ENCODE measurements at places on chromosomes 11 and 22.

- no peak for DNase-seq
Measured at GRCh38 chr11:116177521-116178210, 595.1 kb downstream of the BUD13 start.

DNA sequence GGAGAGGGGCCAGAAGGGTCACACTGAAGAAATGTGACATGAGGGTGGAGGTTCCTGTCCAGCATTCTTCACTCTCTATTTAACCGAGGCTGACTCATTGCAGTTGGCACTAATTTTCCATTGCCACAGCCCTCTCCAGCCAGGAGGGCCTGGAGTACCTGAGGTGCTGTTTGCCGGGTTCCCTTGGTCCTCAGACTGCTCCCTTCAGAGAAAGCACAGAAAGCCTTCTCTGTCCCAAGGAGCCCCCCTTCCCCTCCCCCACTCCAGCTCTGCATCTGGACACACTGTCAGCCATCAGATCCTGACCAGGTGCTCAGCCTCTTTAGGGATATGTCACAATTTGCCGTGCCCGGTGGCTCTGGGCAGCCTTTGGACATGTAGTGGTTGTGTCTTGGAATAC is 3.2 kb upstream of the C11orf91 start:
- DNase-seq, result no peak

DNA sequence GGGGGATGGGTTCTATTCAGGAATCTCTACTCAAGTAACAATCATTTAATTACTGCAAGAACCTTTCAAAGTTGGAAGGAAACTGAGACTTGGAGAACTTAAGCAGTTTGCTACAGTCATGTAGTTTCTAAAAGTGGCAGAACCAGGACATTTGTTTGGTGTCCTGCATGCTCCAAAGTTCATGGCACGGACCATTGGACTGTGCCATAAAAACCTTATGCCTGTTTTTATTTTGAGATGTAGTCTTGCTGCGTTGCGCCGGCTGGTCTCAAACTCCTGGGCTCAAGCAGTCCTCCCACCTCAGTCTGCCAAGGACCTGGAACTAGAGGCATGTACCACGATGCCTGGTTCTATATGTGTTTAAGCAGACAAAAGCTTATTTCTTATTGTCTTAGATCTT is 18.6 kb upstream of the AIFM3 start:
- no peak for DNase-seq

DNA sequence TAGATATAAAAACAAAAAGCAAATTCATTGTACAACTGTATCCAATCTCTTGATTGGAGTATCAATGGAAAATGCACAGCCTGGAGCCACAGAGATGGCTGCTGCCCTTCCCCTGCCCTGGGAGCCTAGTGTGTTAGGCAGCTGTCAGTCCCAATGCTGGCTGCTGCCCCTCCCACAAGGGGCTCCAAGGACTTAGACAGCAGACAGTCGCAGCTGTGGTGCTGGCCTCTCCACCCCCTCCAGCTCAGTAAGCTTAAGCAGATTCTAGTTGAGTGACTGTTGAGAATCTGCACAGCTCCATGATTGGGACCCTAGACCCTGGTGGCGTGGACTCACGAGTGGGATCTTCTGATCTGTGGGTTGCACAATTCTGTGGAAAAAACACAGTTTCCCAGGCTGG is 1511.2 kb downstream of the FAM181B start:
- no peak for DNase-seq

DNA sequence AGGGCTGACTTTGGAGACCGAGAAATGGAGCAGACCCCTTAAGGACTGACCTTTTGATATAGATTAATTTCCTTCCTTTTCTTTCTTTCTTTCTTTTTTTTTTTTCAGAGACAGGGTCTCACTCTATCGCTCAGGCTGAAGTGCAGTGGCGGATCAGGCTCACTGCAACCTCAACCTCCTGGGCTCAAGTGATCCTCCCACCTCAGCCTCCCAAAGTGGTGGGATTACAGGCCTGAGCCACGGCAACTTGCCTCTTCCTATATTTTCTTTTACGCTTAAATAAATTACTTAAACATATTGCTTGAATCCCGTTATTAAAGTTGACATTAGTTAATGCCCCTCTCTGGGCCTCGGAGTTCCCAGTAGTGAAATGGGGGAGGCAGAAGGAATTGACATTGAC is 350 bp upstream of the KCTD14 start:
- no peak for DNase-seq

GRCh38 chr11:70383664-70384565 is 14.4 kb upstream of the CTTN start:
- no peak for DNase-seq

DNA sequence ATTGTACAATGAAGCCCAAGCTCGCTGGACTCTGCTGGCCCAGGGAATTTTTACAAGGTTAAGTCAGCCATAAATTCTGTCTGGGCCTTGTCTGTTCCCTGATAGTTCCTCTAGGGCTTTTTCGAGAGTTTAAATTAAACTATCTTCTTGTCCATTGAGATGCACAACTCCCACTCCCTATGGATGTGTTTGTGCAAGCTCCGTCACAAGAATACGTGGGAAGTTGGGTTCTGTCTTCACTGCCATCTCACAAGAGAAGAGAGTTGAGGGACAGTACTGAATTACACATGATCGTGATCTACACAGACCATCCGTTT is 153.6 kb upstream of the TTC12 start:
- no peak for DNase-seq

GRCh38 chr11:118889797-118890196 is 6.1 kb downstream of the CXCR5 start:
- no peak for DNase-seq

DNA sequence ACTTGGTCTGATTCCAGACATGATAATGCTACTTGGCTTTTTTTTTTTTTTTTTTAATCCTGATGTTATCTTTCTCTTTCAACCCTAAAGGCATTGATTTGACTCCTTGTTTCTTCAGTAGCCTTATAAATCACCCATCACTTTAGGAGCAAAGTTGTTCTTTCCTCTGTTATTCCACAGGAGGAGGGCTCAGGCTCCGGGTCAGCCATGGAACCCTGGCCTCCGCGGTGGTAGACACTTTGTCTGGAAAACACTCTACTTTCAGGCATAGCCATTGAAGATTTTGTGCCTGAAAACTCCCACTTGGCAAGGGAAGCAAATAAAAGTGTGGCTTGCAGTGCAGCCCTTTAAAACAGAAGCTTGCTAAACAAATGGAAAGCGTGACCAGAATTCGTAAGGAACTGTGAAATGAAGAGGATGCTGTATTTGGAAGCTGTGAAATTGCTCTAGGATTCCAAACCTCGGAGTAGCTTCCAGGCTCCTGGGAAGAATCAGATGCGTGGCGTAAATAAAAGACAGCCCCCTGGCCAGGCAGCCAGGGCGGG is 44.9 kb downstream of the ARHGAP8 start:
- no peak for DNase-seq

DNA sequence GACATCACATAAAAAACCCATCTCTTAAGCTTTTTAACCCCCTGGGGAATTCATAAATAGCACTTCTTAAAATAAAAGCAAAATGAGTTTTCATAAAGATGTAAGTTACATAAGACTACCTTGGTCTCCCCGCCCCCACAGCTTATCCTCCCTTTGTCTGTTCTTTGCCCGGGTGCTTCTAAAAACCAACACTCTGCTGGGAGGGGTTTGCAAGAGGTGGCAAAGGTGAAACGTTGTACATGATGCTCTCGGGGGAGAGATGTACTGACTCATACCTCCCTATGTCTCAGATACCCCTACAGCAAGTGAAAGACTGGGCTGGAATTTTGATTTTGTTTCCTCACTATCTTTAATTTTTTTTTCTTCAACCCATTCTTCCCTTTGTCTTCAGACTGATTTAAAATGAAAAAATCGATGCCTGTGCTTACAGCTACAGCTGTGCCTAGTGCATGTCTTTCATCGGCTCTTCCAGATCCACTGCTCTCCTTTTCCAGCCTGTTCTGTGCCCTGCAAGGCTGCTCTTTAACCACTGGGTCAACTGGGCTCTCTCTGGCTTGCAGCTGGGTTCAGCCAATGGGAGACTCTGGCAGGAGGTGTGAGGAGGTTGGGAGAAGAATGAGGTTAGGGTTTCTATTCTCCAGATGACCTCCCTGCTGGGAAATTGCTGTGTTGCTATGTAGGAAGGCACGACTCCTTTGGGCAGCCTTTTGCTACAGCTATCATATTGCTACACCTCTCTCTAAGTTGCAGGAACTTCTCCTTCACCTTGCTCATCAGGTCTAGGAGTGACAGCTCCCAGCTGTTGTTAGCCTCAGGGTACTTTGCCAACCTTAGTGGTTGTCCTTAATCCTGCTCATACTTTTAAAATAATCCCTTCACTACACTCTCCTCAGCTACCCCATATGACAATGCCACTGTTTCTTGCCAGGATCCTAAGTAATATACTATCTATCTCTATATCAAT is 266.5 kb downstream of the TENM4 start:
- DNase-seq, result no peak

GRCh38 chr22:50303848-50304527 is 3.5 kb downstream of the PLXNB2 start:
- no peak for DNase-seq

GRCh38 chr11:63837027-63837688 is 1.8 kb upstream of the MARK2 start:
- peak; percentile 40 for DNase-seq

GRCh38 chr11:57709802-57710367 is 2.1 kb downstream of the MED19 start:
- no peak for DNase-seq

DNA sequence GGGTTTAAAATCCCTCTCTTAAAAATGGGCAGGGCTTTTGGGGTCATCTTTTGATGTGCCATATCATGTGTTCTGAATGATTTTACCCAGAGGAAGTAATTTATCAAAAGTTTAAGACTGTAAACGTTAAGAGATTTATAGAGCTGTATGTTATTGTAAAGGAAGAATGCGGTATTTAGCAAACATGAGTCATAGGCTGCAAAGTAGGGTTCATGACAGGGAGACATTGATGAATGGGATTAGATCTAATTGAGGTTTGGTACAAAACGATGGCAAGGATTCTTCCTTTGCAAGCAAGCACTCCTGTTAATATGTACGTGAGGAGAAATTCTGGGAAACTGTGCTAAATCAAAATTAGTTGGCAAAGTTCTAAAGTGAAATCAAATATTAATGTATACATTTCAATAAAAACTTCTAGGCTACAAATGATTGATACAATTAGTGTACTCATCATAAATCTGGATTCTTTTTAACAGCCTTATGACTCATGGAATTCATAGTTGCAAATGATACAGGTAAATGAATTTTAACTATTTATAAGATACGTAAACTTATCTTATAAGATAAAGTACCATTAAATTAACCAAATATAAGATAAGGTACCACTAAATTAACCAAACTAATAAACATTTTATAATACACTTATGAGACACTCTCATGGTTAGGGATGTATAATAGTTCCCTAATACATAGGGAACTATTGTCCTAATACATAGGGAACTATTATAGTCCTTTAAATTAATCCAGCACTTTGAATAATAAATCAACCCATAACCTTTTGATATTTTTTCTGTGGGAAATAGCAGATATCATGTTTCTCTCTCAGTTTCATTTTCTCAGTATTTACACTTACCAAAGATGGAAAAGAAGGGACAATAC is 58.4 kb downstream of the KIF18A start:
- no peak for DNase-seq

DNA sequence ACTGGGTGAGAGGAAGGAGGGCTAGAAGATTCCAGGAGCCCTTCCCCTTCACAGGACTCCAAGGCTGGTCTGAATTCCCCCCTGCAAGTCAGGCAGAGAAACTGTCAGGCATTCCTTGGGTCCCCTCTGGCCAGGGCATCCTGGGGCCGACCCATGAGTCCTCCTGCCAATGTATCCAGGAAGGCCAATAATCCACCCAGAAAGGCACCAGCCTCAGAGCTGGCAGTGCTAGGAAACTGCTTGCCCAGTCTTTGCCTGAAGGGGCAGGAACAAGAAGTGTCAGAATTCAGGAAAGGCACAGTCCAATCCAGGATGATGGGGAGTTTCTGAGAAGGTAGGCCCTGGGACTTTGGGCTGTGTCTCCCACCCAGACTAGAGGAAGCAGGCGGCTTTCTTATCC is 41.0 kb downstream of the BUD13 start:
- DNase-seq, result no peak

DNA sequence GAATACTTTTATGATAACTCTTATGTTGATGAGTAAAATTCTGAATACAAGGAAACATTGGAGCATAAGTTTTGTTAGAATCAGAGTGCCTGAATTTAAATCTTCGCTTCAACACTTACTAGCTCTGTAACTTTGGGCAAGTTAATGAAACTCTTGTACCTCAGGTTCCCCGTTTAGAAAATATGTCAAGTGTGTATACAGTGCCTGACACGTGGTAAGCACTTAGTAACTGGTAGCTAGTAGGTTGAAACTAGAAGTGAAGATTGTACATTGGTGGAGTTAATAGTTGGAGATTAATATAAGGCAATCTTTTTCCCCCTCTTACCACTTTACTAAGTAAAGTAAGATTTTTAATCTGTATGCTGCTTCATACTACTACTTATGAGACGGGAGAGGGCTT is 24.8 kb upstream of the NAT10 start:
- no peak for DNase-seq

GRCh38 chr22:39435616-39436015 is 21.2 kb upstream of the MGAT3 start:
- no peak for DNase-seq

DNA sequence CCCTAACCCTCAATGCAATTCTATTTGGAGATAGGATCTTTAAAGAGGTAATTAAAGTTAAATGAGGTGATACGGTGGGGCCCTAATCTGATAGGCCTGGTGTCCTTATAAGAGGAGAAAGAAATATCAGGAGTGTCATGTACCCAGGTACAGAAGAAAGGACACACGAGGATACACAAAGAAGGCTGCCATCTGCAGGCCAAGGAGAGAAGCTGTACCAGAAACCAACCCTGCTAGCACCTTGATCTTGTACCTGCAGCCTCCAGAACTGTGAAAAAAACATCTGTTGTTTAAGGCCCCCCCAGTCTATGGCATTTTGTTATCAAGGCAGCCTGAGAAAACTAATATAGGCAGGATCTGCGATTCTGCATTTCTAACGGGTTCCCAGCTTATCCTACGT is 44.2 kb downstream of the FBXO7 start:
- no peak for DNase-seq

DNA sequence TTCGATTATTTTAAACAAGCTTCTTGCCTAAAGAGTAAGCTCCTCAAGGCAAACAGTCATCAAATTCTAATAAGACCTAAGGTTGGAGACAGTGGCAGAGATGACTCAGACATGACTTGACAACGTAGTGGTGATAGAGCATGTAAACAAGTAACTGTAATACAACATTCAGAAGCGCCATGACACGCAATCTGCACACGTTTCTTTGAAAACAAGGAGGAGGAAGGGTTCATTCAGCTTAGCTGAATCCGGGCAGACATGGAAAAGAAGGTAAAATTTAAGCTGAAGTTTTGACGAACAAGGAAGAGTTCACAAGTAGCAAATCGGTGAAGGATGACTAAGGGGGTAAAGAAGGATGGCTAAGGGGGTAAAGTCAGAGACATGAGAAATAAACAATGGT is 152.4 kb upstream of the ZC3H12C start:
- no peak for DNase-seq

DNA sequence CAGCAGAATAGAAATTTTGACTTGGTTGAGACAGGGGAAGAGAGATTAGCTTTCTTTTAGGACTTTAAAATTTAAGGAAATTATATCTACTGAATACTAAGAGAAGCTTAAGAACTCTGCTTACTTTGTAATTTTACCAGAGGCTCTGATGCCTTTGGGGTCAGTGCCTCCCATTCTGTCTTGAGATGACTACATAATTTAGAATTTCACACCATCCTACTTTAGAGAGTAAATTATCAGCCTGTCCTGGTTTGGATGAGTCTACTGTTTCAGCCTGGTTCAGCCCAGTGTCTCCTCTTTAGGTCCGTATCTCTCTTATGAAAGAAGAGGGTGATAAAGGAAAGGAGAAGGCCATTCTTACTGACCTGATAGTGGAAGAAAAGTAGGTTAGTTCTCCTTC is 9.8 kb downstream of the NUCB2 start:
- DNase-seq, result no peak

- no peak for DNase-seq
Measured at GRCh38 chr11:110038201-110038600, 55.0 kb upstream of the ZC3H12C start.

Measured in stimulated activated CD4-positive, alpha-beta T cell treated with anti-CD3 and anti-CD28 coated beads, Interleukin-1b, Interleukin-23, amount 100 ng/mL, for 1 hour (primary cell).